HFFc6 (cell line): ENCODE measurements at places on chromosomes 3 and 15. TPM values are rescaled to one million over a fixed set of nuclear protein-coding genes. Genes with fewer than 3 reads are reported as not detected.

GOLGA8S gene
- total RNA-seq = not detected in 2 replicates

ZNF501 gene
- total RNA-seq = 0.92 to 2.0 TPM (median 1.6 TPM) in 3 replicates

SLC22A13 gene
- total RNA-seq = 0.18 to 0.20 TPM (median 0.18 TPM) in 3 replicates

DNA sequence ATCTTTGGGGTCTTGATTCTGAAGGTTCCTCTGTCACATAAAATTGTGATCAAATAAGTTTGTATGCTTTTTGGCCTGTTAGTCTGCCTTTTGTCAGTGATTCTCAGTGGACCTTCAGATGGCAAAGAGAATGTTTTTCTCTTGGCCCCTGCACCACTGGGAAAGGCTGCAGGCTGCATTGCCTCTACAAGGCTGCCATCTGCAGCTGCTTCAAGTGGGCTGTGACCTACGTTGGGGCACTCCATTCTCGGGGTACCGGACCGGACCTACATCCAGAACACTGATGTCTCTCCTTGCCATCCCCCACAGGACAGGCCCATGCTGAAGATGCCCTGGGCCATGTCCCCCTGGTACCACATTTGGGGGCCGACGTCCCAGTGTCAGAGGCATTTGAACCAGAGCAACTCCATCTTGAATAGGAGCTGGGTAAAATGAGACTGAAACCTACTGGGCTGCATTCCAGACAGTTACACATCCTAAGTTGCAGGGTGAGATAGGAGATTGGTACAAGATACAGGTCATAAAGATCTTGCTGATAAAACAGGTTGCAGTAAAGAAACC is 37.5 kb upstream of the MFGE8 start:
- H3K36me3 ChIP-seq = peaks cover 4% of the 10 kb centered on the region
- DNase-seq = no peak
- peaks cover 10% of the 10 kb centered on the region; the same call in 1 of the 2 replicates for H3K4me1 ChIP-seq
- H3K27me3 ChIP-seq = peaks cover 21% of the 10 kb centered on the region

DNA sequence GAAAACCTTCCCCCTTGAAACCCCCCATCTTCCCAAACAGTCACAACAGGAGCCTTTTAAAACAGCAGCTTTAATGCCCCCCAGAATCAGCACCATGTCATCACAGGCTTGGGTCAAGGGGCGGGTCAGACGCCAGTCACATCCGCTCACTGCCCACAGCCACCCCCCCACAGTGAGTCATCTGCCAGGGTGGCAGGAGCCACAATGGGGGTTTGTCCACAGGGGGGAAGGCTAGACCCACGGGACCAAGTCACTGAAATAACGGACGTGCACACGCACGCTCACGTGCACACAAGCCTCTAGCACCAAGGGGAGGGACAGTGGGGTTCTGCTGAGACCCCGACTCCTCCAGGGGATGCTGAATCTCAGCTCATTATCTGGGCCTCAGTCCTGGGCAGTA is 441 bp upstream of the UCN2 start:
- peaks cover 81% of the 10 kb centered on the region for H3K4me1 ChIP-seq
- peak overlapping the region; percentile 57 for H3K4me3 ChIP-seq
- H3K27ac ChIP-seq = peak overlapping the region; percentile 97

DNA sequence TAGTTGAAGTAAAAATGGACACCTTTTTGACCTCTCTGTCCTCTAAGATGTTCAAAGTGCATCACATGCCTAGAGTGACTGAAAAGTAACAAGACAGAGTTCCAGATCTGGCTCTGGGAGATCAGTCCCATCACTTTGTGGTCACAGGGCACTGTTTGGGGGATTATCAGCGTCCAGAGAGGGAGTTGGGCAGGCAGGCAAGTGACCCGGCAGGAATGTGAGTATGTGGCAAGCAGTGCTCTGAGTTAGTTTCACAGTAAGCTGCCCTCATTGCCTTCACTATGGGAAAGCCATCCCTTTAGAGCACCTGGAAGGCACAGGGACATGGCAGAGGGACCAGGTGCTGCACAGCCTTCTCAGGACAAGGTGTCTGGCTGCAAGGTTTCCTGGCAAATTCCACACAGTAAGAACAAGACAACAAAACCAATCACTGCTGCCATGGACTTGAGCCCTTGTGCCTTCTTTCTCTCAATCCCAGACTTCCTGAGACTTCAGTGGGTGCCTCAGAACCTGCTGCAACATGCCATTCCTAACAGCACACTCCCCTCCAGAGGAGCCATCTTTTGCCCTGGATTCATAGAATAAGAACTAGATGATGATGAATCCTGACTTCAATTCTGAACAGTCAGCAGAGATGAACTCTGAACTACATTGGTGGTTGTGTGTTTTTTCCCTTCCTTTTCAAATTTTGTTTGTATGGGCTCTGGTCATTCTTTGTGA is 55.2 kb downstream of the TIPARP start:
- H3K4me1 ChIP-seq = peaks cover 42% of the 10 kb centered on the region
- H3K27ac ChIP-seq = peak overlapping the region; percentile 54
- no peak overlapping the region; the same call in 1 of the 2 replicates for H3K4me3 ChIP-seq
- peaks cover 8% of the 10 kb centered on the region for H3K27me3 ChIP-seq
- H3K36me3 ChIP-seq = peaks cover 15% of the 10 kb centered on the region

- peaks cover 42% of the 10 kb centered on the region for H3K27me3 ChIP-seq
- H3K36me3 ChIP-seq = no peaks in the 10 kb centered on the region
- DNase-seq = no peak
- no peak overlapping the region for H3K27ac ChIP-seq
Measured at GRCh38 chr15:70125605-70126004, 27.9 kb upstream of the TLE3 start.

DNA sequence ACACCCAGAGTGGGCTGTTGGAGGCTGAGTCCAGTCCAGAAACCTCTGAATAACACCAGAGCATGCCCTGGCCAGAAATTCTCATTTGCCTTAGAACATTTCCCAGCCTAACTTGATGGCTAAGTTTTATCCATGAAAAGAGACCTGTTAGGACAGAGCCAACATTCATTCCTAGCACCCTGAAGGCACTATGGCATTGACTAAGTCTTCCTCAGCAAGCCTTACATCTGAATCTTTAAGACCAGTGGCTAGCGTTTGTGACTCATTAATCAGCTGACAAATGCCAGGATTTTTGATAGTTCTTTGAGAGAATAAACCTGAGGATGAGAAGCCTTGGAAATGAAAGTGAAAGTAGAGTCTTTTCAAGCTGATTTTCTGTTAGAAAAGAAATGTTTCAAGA is 1087.1 kb upstream of the ALCAM start:
- H3K4me3 ChIP-seq = peak overlapping the region; percentile 88
- peaks cover 27% of the 10 kb centered on the region for H3K4me1 ChIP-seq
- H3K27ac ChIP-seq = peak overlapping the region; percentile 87
- H3K27me3 ChIP-seq = no peaks in the 10 kb centered on the region; the same call in 1 of the 2 replicates
- peak; percentile 78 for DNase-seq

DNA sequence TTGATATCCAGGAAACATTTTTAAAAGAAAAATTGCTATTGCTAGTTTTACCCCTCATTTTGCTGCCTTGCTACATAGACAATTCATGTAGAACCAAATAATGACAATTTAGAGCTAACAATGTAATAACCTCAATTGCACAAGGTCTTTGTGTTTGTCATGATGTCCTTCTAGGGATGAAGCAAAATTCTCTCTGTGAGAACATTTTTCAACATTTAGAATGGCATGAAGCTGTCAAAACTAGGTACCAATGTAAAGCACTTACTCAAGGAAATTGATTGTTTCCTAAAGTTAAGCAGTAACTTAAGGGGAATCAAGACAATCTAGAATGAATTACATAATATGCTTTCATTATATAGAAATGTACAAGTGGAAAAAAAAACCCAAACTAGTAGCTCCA is 7.9 kb upstream of the FGF7 start:
- no peaks in the 10 kb centered on the region; the same call in 1 of the 2 replicates for H3K27me3 ChIP-seq
- DNase-seq = no peak
- peaks cover 16% of the 10 kb centered on the region for H3K36me3 ChIP-seq
- no peak overlapping the region for H3K27ac ChIP-seq
- peaks cover 66% of the 10 kb centered on the region for H3K4me1 ChIP-seq
- no peak overlapping the region for H3K4me3 ChIP-seq

- no peak overlapping the region for H3K4me3 ChIP-seq
- DNase-seq = peak; percentile 44
Measured at GRCh38 chr3:97957617-97958311, 14.5 kb downstream of the RIOX2 start.

DNA sequence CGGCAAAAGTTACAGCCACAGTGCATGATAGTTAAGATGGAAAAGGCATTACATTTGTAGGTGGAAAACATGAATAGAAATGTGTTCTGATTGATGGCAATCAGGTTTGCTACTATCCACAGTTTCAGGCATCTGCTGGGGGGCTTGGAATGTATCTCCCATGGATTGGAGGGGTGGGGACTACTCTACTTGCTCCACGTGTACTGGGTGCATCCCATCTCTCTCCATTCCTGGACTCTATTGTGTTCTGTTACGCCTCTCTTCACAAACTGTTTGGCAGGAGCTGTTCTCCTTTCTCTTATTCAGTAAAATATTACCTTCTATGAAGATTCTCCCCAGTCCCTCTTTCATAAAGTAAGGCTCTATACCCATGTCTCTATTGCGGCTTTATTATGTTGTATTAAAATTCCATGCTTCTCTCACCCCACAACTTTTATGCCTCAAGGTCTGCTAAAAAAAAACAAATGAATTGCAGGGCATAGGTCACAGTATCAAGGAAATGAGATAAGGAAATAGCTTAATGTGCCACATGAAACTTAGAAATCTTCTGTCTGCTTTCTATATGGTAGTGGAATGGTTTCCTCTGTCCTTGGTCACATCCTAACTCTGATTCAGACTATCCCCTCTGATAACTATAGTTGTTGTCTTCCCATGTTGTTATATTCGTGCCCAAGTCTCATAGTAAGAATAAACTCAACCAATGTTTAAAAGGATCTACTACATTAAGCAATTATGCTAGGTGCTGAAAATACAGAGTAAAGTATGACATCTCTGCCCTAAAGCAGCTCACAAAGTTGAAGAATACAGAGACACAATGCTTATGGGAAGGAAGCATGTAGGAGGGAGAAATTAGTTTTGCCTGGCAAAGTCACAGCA is 43.2 kb downstream of the LRRFIP2 start:
- H3K4me1 ChIP-seq = peaks cover 74% of the 10 kb centered on the region
- H3K27me3 ChIP-seq = no peaks in the 10 kb centered on the region; the same call in none of the 2 replicates
- no peak overlapping the region; the same call in 1 of the 2 replicates for H3K4me3 ChIP-seq

GRCh38 chr15:54810031-54810430 is 386.7 kb downstream of the RSL24D1 start:
- no peak for DNase-seq
- H3K27ac ChIP-seq = no peak overlapping the region
- H3K36me3 ChIP-seq = 0 out of 2 replicates have a peak, but pooled peaks cover 7% of the 10 kb centered on the region
- H3K4me3 ChIP-seq = no peak overlapping the region
- H3K4me1 ChIP-seq = no peaks in the 10 kb centered on the region

DNA sequence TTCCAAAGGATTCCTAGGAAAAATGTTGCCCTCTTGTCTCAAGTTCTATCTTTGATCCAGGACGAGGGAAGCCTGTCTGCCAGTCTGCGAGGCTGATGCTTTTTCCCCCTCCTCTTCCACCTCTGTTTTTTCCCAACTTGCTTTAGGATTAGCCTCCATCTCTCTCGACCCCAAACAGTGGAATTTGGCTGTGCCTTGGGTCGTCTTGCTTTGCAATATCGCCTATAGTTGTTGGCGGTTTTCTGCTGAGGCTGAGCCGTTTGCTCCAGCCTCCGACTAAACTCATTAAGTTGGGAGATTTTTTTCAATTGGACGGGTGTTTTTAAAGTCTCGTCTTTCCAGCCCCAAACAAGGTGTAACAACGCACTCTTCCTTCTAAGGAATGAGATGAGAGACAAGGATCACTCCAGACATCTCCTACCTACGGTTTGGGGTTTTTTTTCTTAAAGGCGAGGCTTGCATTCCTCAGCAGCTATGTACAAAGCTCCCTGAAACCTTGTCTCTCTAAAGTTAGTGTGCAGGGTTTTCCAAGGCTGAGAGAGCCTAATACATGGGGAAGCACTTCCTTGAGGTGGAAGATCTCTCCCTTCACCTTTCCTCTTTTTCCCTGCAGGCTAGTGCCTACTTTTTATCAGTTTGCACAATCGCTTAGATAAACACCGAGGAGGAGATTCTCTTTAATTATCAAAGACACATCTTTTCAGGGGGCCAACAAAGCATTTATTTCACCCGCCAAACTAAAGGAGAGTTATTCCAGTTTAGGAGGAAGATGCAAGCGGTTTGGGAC is 4.8 kb upstream of the NR2F2 start:
- H3K4me1 ChIP-seq = peaks cover 50% of the 10 kb centered on the region
- H3K36me3 ChIP-seq = peaks cover 20% of the 10 kb centered on the region
- peak; percentile 55 for DNase-seq
- H3K4me3 ChIP-seq = peak overlapping the region; percentile 98
